ENCODE measurements at places on chromosomes 6 and 20.

DNA sequence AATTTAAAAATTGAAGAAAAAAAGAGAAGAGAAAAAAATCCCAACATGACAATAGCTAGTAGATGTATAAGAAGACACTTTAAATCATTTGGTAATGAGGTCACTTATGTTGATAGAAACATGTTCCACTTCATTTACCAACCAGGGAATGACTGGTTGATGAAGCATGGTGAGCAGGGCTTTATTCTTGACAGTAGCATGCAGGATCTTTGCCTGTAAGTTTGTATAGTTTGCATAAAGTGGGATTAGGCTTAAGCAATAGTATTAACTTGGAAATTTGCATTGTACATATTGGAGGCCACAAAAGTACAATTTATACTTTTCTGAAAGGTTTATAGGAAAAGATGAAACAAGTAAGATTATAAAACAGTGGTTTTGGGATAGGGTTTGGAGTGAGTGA, 67.0 kb downstream of the NOX3 start:
- no peak for DNase-seq

DNA sequence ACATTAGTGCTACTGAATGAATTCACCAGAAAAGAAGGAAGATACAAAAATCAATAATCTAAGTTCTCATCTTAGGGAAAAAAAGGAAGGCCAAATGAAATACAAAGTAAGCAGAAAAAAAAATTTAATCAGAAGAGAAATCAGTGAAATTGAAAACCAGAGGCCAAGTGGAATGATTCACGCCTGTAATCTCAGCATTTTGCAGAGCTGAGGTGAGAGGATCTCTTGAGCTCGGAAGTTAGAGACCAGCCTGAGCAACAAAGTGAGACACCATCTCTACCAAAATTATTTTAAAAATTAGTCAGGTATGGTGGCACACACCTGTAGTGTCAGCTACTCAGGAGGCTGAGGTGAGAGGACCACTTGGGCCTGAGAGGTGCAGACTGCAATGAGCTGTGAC, 21.2 kb upstream of the ASF1A start:
- DNase-seq, result no peak

DNA sequence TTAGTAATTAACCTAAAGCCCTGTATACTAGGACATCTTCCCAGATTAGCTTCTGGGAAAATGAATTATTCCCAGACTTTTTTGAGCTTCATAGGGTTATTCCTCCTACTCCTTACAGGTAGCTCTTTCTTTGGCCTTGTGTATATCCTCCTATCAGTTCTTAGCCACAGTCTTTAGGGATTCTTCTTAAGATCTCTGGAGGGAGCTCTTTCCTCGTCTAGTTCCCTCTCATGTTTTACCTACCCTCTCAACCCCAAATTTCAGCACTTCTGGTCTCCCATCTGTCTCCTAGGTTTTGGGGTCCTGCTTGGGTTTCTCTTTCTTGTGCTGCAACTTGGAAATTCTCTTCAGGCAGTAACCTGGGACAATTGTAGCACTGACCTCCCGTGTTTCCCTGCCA, 46.4 kb upstream of the SLC35B3 start:
- DNase-seq, result no peak

GRCh38 chr20:4369798-4370124, 351.9 kb upstream of the PRND start:
- no peak for DNase-seq

DNA sequence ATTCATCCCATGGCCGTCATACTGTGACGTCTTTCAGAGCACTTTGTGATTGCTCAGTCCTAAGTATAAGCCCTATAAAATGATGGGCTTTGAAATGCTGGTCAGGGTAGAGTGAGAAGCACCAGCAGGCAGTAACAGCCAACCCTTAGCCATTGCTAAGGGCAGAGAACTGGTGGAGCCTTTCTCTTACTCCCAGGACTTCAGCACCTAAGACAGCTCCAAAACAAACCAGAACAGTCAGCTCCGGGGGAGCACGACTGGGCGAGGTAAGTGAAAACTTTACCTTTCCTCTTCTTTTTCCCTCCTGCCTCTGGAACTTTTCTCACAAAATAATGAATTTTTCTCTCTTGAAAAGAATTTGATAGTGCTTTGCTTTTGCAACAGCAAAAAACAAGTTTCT, at the start of gene VIP:
VIP (plus strand) TSS at position 104 of the 400 bp plus-strand sequence. CDS start 1,381 bp downstream, outside the sequence.
- DNase-seq, result no peak

GRCh38 chr20:32352121-32352720, 5.9 kb upstream of the ASXL1 start:
- no peak for DNase-seq
